ENCODE measurements at places on chromosomes 4 and X.
A peak's percentile ranks its signal among the peaks of the same experiment; 100 is the strongest.

- no peak for DNase-seq
Observed at GRCh38 chrX:123060986-123061385, 123.1 kb upstream of the GRIA3 start.

- DNase-seq = no peak
Observed at GRCh38 chrX:4182408-4182806, 469.0 kb upstream of the PRKX start.

GRCh38 chrX:9659571-9660195 is 106.0 kb downstream of the GPR143 start:
- DNase-seq = no peak

DNA sequence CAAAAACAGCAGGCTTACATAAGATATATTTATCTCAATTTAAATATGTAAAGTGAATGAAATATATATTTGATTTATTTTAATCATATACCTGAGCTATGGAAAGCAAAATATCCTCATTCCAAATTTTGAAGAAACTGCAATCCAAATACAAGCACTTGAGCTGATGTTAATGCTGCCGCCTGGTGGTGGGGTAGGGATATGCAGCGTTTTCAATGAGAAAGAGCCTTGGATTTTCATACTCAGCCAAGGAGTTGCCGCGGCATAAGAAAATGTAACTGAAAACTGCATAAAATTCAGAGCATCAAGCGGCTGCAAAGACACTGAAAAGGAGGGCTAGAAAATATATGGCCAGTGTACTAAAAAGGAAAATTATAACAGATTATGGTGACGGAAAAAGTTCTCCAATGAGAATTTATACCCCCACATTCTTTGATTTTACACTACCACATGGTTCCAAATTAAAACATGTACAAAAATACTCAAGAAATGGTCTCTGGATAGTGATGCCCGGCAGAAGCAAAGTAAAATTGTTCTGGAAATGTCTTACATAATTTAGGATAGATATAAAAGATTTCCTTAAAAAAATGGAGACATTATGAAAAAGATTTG is 660.3 kb upstream of the PITX2 start:
- no peak for DNase-seq

GRCh38 chrX:109927663-109928273 is 75.1 kb upstream of the TMEM164 start:
- DNase-seq = no peak

- no peak for DNase-seq
Observed at GRCh38 chr4:15153662-15154061, 151.4 kb downstream of the CPEB2 start.

DNA sequence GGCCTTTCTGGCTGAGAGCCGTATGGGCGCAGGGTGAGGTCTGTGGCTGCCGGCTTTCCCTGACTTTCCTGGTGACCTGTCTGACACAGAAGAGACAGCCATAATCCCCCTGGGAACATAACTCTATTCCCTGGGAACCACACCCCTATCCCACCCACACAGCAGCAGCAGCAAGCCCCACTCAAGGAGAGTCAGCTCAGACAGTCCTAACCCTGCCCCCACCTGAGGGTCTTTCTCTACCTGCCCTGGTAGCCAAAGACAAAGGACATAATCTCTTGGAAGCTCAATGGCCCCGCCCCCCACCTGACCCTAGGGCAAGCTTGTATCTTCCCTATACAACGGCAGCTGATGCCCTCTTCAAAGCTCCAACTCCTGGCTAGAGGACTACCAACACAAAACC is 74.6 kb downstream of the PABPC4L start:
- DNase-seq = no peak

DNA sequence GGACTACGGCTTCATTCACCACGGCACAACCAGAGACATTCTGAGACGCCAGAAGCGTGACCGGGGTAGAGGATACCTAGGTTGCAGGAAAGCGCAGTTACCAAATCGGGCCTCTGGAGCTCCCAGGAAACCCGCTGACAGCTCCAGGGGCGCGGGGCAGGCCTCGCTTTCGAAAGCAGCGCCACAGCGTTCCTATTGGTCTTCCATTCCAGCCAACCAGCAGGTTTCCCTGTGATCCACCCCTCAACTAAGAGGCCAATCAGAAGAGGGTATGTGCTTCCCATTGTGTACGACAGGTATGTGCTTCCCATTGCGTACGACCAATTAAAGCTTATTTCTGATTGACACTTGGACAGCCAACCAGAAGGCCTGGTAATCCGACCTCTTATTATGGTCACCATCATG is 14.9 kb downstream of the SNX12 start:
- DNase-seq = no peak

- DNase-seq = no peak
Observed at GRCh38 chr4:14289708-14290107, 662.2 kb upstream of the BOD1L1 start.

GRCh38 chr4:156113138-156113765 is 159.6 kb upstream of the CTSO start:
- DNase-seq = peak; percentile 55

DNA sequence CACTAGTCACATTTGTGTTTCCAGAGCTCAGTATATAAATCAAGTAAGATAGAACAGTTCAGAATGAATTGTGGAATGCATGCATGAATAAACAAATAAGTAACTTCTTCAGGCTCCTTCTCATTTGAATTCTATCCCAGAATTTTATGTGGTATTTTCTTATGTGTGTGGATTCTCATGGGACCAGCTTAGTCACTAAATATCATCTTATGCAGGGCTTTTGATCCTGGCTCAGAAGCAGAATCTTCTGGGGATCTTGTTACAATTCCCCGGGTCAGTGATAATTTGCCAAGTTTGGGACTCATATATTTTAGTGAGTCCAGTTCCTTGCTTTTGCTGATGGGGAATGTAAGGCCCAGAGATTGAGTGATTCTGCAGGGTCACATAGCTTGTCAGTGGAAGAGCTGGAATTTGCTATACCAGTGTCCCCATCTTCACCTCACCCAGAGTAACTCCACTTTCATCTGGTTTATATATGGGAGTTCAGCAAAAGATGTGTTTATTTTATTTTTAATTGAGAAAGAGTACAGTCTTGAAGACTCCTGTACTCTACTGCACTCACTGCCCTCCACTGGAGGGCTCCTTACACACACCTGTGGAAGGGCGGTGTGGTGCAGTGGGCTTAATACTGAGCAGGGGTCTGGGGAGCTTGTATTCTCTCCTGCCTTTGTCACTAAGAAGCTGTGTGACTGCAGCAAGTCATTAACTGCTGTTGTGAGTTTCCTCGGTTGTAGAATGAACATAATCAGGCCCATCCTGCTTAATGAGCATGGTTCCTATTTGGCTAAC is 198.2 kb upstream of the CXorf66 start:
- no peak for DNase-seq

- no peak for DNase-seq
Observed at GRCh38 chr4:155548173-155548572, 118.5 kb upstream of the GUCY1A1 start.

- no peak for DNase-seq
Observed at GRCh38 chr4:91222014-91222413, 1081.8 kb upstream of the GRID2 start.

GRCh38 chrX:30939928-30940327 is 50.9 kb upstream of the TAB3 start:
- DNase-seq = no peak

DNA sequence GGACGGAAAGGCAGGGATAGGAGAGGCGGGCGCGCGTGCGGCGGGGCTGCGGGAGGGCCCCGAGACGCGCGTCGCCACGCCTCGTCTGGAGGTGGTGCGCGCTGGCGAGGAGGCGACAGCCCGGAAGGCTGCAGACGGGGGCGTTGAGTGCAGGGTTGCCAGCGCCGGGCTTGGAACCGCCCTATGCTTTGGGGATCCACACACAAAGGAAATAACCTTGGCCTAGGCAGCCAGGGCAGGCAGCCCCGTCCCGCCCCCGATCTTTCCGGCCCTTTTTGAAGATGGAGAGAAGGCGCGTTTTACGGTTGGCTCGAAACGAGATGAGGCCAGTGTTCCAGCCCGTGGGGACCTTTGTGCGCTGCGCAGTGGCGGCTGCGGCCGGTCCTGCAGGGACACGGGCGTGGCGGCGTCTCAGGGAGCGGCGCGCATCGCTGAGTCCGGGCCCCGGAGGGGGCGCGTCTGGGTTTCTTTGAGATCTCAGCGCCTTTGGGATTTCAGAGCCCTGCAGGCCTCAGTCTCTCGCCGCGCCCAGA is 50.8 kb upstream of the TRIM2 start:
- peak; percentile 87 for DNase-seq

GRCh38 chr4:91527056-91527455 is 776.7 kb upstream of the GRID2 start:
- DNase-seq = no peak

GRCh38 chr4:66052426-66052825 is 382.1 kb upstream of the EPHA5 start:
- no peak for DNase-seq

GRCh38 chrX:154136627-154137161 is 7.3 kb upstream of the OPN1LW start:
- peak; percentile 31 for DNase-seq

GRCh38 chrX:7485061-7485460 is 337.1 kb upstream of the PUDP start:
- no peak for DNase-seq

DNA sequence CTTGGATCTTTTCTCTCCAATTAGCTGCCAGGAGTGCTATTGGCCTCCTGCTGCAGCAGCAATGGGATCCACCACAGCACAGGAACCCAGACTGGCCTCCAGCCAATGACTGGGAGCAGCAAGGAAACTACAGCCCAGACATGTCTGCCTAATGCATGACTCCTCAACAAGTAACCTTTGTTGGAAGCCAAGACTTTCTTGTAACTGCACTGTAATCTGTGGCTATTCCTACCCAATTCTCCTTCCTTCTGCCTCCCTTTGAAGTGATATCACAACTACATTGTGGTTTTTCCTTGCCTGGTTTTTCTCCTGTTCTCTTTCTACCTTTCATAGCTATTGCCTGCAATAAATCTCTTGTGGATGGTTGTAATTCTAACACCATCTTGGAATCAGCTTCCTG is 39.8 kb downstream of the SNCA start:
- no peak for DNase-seq

- DNase-seq = no peak
Observed at GRCh38 chr4:101972791-101973190, 182.3 kb downstream of the BANK1 start.

GRCh38 chr4:180341926-180342325 is 1901.3 kb upstream of the TENM3 start:
- no peak for DNase-seq

DNA sequence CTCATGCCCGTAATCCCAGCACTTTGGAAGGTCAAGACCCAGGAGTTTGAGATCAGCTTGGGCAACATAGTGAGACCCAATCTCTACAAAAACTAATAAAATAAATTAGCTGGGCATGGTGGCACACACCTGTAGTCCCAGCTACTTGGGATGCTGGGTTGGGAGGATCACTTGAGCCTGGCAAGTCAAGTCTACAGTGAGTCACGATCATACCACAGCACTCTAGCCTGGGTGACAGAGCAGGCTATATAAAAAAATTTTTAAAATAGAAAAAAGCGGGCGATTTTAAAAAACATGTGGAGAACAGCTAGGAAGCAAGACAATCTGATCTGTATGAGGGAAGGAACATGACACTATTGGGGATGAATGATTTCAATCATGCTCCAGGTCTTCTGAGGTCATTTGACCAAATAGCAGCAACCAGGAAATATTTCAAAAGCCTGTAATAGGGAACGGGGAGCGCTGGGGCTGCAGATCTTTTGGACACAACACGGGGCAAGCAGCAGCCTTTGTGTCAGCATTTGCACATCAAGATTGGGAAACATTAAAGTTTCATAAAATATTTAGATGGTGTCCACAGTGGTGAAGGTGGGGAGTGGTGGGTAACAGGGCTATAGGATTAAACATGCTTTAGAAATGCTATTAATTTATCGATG is 48.3 kb upstream of the GUCY1A1 start:
- no peak for DNase-seq

DNA sequence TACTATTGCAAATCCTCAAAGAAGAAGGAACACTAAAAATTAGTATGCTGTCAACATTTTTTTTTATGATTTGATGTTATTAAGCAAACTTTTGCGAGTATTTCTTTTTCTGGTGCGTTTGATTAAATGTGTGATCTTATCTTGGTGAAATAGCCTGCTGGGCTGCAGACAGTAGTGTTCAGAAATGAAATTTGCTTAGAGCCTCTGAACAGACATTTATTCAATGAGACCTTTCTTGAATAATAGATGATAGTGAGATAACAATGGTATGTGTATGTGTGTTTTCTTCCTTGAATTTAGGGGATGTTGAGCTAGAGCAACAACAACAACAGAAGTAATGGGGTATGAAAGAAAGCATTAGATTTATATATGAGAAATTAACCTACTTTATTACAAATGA is 12.7 kb downstream of the ADGRL3 start:
- DNase-seq = no peak

DNA sequence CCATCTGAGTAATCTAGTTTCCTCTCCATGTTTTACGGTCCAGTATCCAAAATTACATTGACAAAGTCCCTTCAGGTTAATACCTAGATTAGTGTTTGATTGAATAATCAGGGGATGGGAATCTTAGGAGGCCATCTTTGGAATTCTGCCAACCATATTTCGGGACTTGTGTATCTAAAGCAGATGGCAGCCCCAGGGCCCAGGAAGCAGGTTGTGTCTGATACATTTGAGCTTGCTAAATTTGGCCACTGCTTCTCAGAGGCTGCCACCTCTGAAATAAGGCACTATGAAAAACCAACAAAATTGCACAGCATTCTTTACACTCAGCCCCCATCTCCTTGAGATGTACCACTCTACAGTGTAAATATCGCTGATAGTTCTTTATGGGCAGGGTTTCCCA is 102.1 kb downstream of the ASB9 start:
- DNase-seq = no peak

DNA sequence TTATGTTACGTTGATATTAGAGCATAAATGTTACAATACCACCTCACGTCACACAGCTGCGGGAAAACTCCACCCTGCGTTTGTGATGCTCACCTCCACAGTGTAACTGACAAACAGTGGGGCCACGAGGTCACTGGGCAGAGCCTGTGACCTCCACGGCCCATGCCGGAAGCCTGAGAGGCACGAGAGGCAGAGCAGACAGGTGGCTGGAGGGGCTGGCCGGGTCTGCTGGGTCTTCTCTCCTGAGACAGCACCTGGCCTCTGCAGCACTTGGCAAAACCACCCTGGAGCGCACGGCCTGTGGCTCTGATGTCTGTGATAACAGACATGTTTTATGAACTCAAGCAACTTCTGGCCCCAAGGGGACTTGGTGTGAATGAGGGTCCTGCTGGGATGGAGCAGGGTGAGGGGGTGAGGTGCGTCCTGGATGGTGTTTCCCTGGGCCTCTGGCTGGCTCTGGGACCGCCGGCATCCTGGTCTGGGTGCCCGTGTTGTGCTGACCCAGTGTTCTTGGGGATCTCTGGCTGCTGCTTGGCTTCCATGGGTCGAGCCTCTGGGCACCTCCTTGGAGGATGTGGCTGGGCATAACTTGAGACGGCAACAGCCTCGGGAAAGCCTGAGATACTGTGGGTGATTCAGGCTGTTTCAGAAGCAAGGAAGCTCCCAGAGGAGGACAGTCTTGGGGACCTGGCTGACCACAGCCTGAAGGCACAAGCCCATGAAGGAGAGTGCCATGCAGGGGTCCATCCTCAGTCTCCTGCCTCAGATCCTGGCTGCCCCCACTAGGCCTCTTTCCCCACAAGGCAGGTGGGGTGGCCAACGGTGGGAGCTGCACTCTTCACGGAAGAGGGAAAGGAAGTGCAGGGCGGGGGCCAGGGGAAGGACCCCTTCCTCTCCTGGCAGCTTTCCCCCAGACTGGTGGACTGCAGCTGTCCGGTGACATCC is 19.7 kb downstream of the RNF212 start:
- DNase-seq = no peak
